Activated CD8-positive, alpha-beta memory T cell treated with anti-CD3 and anti-CD28 coated beads for 4 hours (primary cell): ENCODE measurements at places on chromosomes 11 and 22.

- peak; percentile 82 for DNase-seq
Measured at GRCh38 chr11:117817368-117818040, 7.0 kb downstream of the FXYD2 start.

DNA sequence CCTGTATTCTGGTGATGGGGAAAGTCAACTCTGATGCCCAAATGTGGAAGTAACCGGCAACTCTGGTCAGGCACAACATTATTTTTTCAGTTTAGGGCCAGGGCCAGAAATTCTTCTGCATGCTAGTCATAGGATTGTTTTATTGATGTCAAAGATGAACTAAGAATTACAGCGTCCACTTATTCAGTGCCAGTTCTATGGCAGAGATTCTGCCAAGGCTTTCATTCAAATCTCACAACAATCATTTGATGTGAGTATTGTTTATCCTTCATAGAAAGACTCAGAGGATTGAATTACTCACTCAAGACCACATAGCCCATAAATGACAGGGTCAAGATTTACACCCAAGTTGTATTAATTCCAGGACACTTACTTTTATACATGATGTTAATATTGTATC lies 87.7 kb downstream of the TMPRSS5 start:
- DNase-seq: no peak

- no peak for DNase-seq
Measured at GRCh38 chr22:21443057-21443734, 24.0 kb upstream of the TMEM191C start.

DNA sequence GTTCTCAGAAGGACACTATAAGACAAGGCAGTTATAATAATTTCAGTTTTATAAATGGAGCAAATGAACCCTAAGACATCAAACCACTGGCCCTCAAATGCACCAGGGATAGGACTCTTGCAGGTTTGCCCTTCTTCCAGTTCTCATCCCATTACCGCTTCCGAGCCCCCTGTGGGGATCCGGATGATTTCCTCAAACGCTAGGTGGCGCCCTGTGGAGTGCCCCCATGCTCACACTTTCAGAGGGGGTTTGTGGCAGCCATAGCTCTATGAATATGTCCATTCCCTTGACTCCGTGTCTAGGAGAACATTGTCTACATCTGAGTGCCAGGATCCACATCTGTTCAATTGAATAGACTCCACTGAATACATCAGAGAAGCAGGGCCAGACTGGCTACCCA lies 816.3 kb downstream of the NTM start:
- no peak for DNase-seq

DNA sequence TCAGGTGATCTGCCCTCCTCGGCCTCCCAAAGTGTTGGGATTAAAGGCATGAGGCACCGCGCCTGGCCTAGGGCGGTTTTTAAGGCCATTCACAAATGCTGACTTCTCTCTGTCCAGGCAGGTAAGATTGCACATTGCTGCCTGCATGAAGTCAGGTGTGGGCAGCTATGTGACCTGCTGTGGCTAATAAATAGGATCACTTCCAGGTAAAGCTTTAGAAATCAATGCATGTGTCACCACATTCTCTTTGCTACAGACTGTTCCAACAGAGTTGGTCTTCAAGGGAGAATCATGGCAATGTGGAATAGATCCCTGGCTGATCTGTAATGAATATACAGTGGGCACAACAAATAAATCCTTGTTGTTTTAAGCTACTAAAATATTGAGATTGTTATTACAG lies 260.3 kb upstream of the PITPNB start:
- no peak for DNase-seq

DNA sequence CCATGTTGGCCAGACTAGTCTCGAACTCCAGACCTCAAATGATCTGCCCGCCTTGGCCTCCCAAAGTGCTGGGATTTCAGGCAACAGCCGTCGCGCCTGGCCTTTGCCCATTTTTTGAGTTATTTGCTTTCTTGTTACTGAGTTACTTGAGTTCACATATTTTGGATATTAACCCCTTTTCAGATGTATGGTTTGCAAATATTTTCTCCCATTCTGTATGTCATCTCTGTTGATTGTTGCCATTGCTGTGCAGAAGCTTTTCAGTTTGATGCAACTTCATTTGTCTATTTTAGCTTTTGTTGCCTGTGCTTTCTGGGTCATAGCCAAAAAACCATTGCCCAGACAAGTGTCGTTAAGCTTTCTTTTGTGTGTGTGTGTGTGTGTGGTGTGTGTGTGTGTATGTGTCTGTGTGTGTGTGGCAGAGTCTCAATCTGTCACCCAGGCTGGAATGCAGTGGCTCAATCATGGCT lies 6.8 kb downstream of the TSGA10IP start:
- no peak for DNase-seq

DNA sequence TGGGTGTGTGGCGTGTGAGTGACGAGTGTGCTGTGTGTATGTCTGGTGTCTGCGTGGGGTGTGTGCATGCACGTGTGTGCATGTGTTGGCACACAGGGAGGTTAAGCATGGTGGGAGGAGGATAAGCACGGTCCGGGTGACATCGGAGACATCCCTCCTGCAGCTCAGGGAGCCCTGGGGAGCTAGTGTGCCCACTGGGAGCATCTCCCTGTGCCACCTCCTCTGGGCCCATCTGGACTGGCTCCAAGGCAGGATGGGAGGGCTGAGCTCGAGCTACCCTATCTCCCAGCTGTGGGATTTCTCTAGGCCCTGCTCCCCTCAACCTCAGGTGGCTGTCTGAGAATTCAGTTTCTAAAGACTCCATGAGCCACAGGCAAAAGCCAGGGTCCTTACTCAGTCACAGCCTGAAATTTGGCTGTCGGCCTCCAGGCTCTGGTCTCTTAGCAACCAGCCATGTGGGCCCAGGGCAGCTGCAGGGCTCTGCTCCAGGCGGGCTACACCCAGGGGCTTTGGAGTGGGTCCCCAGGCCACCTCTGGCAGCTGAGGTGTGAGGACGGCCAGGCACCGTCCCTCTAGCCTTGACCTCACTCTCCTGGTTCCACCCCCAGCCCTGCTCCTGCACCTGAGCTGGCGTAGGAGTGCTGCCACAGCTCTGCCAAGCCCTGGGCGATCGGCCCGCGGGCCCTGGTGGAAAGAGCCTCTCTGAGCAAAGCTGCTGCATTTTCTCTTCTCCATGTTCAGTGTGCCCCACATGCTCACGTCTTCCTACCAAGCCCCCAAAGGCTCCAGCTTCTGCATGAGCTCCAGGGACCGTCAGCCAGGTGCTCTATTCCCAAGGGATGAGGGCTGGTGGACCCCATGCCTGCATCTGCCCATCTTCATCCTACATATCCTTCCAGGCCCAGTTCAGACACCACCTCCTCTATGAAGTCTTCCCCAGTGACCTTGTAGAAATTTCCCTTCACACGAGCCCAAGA lies 39.7 kb downstream of the RTL6 start:
- DNase-seq: no peak

GRCh38 chr11:13940907-13941256 lies 21.6 kb upstream of the SPON1 start:
- DNase-seq: no peak

- DNase-seq: no peak
Measured at GRCh38 chr11:59207988-59208451, 4.7 kb downstream of the MPEG1 start.

- DNase-seq: no peak
Measured at GRCh38 chr11:124656774-124657630, 16.5 kb downstream of the SIAE start.

DNA sequence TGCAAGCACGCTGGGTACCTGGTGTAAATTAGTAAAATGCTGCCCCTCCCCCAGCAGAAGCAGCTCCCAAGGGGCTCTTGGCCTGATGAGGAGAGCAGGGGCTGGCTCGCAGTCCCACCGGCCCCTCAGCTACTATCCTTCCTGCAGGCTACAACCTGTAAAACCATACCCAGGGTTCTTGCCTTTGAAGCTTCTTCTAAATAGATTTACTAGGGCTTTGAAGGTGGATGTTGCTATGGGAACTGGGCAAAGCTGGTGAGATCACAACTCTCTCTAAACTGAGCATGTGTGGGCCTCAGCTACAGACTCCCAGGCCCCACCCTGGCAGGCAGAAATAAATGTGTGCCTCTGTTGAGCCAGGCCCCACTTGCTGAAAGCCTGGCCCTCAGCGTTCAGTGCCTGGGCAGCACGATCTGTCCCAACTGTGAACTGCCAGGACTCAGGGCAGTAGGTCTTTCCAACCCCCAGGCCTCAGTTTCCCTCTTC lies 18.5 kb downstream of the CD5 start:
- DNase-seq: peak; percentile 13

DNA sequence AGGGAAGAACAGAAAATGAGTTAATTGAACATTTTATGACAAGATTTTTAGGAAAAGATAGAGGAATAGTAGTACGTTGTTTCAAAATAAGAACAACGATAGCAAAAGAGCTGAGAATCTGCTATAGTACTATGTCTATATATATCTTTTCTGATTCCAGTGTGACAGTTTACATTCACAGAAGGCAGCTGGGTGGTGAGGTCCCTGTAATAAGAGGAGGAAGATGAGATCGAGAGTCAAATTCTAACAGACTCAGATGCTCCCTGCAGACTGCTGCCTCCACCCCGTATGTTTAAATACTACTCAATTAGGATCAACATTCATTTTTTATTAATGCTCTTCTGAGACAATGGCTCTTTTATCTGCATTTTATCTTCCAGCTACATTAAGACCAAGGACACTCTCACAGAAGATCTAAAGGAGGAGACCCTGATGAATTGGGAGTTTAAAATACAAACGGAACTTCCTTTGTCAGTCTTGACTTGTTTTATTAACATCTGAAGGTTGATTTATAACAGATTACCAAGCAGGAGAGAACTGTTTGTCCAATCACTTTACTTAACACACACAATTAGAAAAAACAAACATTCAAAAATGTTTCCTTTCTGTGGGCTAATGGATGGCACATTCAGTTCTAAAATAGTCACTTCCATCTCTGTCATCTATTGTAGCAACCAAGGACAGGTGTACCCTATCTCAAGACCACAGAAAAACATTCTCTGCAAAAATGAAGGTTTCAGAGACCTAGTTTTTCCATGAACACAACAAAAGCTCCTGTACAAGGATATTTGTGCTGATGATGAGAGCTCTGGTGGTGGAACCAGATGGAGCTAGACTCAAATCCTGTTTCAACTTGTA lies 240.2 kb downstream of the CADM1 start:
- DNase-seq: no peak

DNA sequence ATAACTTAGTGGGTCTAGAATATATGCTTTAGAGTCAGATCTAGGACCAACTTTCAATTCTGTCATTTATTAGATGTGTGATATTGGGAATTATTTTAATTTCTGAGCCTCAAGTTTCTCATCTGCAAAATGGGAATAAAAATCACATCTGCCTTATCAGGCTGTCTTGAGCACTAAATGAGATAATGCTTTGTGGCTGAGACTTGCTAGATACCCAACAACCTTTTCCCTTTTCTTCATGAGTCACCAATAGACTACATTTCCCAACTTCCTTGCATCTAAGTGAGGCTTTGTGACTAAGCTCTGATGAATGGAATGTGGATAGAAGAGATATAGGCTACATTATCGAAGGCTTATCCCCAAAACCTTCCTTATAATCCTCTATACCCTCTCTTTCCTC lies 220.7 kb upstream of the SESN3 start:
- DNase-seq: no peak

- DNase-seq: no peak
Measured at GRCh38 chr22:32042924-32043323, at the start of gene SLC5A1. TSS of gene SLC5A1 (plus strand) at chr22:32043261. CDS start at chr22:32043282, 21 bp downstream.

- no peak for DNase-seq
Measured at GRCh38 chr11:134355656-134356055, 23.9 kb downstream of the GLB1L2 start.

DNA sequence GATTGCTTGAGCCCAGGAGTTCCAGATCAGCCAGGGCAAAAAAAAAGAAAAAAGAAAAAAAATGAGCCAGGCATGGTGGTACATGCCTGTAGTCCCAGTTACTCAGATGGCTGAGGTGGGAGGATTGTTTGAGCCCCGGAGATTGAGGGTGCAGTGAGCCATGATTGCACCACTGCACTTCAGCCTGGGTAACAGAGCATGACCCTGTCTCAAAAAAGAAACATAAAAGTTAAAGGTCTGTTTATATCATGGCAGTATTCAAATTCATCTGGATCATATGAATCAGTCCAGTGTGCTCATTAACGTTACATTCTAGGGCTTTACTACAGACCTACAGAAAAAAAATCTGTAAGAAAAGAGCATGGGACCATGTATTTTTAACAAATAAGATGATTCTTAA lies 13.9 kb downstream of the HSD17B12 start:
- DNase-seq: no peak

DNA sequence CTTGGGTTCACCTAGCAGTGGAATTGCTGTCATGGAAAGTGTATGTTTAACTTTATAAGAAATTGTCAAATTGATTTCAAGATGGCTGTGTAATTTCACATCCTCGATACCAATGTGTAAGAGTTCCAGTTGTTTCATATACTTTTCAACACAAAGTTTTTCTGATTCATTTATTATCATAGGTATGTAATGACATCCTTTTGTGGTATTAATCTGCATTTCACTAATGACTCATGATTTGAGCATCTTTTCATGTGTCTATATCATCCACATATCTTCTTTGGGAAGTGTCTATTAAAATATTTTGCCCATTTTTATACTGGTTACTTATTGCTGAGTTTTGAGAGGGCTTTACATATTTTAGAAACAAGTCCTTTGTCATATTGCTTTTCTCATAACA lies 17.0 kb upstream of the GLYATL1B start:
- no peak for DNase-seq

GRCh38 chr11:116371146-116371545 lies 401.6 kb downstream of the BUD13 start:
- no peak for DNase-seq

GRCh38 chr22:32222991-32223390 lies 18.1 kb upstream of the RFPL2 start:
- no peak for DNase-seq

GRCh38 chr22:24325105-24325757 lies 54.6 kb downstream of the SPECC1L start:
- no peak for DNase-seq

- no peak for DNase-seq
Measured at GRCh38 chr11:35424157-35424940, 5.0 kb upstream of the SLC1A2 start.

- no peak for DNase-seq
Measured at GRCh38 chr11:17986007-17986710, 26.7 kb downstream of the SERGEF start.

GRCh38 chr11:19907008-19907579 lies 194.5 kb downstream of the NAV2 start:
- no peak for DNase-seq

- no peak for DNase-seq
Measured at GRCh38 chr11:69969890-69970784, 108.0 kb upstream of the ANO1 start.

- no peak for DNase-seq
Measured at GRCh38 chr11:69704508-69705253, 859 bp upstream of the FGF19 start.

- DNase-seq: no peak
Measured at GRCh38 chr11:3356858-3357257, 22.1 kb downstream of the ZNF195 start.

GRCh38 chr11:70666311-70666710 lies 268.0 kb downstream of the CTTN start:
- no peak for DNase-seq

- DNase-seq: no peak
Measured at GRCh38 chr22:49752598-49753091, 75.0 kb downstream of the BRD1 start.

GRCh38 chr11:108838102-108838791 lies 173.4 kb downstream of the DDX10 start:
- DNase-seq: no peak
